ENCODE measurements at places on chromosomes 12 and 14.

- peak; percentile 22 for DNase-seq
These were observed 2.5 kb upstream of the CACNA2D4 start for GRCh38 chr12:1920971-1921370.

DNA sequence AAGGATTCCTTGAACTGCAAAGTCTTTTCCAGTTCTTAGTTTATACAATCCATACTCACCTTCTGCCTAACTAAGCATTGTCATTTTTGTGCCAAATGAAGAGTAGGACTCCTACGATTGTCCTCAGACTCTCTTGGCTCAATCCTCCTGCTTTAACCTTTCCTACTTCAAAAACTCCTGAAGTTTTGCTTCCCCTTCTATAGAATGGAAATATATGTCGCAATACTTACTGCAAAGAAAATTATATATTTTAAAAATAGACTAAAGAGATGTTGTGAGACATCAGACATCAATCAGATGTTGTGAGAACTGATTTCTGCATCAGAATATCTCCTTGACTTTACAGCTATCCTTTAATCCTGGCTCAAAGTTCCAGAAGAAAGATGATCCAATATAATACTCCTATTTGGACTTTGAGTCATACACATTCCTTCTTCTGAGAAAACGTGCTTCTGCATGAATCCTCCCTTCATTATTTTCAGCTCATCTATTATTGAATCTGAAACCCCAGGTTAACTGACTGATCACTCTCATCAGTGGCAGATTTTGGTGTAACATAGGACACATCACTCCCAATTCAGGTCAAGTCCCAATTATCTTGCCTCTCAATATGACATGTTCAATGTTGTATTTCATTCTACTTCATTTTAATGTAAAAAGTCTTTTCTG lies 48.8 kb downstream of the A2M start:
- no peak for DNase-seq

GRCh38 chr12:94961911-94962310 lies 41.6 kb downstream of the NDUFA12 start:
- no peak for DNase-seq

GRCh38 chr12:11584221-11584855 lies 65.1 kb upstream of the ETV6 start:
- no peak for DNase-seq

GRCh38 chr12:89181271-89181920 lies 170.9 kb downstream of the DUSP6 start:
- DNase-seq = no peak

DNA sequence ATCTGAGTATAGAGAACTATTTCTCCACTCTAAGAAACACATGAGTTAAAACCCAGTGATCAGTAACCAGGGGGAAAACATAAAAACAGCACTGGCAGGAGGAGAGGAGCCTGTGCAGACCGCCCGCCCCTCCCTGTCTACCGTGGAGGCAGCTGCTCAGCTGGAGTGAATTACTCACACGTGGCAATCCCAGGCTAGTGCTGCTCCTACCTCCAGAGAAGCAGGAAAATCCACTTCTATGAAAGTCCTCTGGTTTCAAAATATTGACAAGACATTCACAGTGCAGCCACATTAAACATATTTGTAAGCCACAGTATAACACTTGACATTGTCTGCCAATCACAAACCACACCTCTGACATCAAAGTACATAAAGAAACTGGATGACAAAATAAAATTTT lies 16.7 kb downstream of the TMEM132D start:
- no peak for DNase-seq

- no peak for DNase-seq
These were observed 11.0 kb downstream of the SERPINA9 start for GRCh38 chr14:94465042-94465441.

GRCh38 chr14:38078393-38078792 lies 129.3 kb upstream of the SSTR1 start:
- DNase-seq = no peak

DNA sequence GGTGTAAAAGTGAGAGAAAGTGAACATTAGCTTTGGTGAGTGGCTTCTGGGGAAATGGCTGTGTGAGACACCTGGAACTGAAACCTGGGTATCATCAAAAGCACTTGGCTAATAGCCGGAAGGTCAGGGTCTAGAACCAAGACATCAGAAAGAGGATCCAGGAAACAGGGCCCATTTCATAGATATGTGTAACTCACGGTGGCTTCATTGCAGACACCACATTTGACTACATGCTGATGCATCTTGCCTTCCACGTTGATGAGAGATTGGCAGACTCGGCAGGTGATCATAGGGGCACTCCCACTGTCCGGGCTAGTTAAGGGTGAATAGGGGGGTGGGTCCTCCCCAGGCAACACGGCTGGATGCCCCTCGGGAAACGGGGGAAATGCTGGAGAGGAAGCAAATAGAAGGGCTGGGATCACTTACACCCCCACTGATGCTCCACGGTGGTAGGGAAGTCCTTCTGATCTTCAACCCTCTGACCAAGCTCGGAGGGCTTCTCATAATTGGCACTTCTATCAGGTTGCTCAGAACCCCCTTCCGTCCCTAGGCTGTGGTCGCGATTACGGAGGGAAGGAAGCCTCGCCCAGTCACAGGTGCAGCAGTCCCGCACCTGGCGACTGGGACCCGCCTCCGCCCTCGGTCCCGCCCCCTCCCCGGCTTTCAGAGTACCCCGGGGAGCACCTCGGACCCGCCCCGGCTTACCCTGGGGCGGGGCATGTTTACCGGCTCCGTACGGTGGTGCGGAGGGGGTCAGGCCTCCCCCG lies 593 bp downstream of the PIP4P1 start:
- DNase-seq = peak; percentile 73

DNA sequence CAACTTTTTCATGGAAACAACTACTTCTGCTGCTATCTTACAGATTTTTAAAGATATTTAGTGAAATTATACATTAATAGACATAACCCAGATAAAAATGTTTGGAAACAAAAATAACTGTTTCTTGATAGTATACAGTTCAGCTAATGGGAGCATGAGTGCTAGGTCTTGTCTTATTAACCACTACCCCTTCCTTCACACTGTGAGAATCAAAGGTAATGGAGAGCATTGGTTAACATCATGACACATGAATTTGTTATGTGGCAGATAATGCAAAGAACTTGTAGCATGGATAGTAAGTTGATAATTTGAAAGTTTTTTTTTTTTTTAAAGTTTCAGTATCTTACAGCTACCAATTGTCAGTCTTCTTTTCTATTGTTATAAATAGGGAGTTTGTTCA lies 44.2 kb downstream of the CCDC91 start:
- no peak for DNase-seq

DNA sequence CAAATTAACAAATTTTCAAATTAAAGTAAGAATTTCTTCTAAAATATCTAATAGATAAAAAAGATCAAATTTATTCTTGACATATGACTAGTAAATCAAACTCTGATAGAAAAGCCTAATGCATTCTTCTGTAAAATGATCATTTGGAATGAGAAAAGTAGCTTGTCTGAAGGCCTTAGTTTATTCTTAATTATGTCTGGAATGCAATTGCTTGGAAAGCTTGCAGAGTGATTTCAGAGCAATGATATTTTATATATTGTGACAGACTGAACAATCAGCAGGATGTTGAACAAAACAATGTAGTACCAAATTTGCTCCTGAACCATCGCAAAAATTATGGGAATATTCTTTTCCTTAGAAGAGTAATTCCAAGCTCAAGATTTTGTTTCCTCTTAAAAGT lies 789.6 kb upstream of the NOVA1 start:
- DNase-seq = no peak

GRCh38 chr12:55862286-55862685 lies 19.6 kb upstream of the MMP19 start:
- no peak for DNase-seq

- peak; percentile 7 for DNase-seq
These were observed 126.9 kb upstream of the KRAS start for GRCh38 chr12:25377469-25378177.
